ENCODE measurements at places on chromosomes 16 and 17. TPM values are rescaled to one million over a fixed set of nuclear protein-coding genes. Genes with fewer than 3 reads are reported as not detected.

The ALG1 gene
- 36.7 TPM for total RNA-seq

The CCL4 gene
- 16.5 TPM for total RNA-seq

GRCh38 chr16:17744921-17745572 lies 274.3 kb upstream of the XYLT1 start:
- no peak for DNase-seq

GRCh38 chr16:4924593-4925292 lies 12.2 kb downstream of the PPL start:
- no peak for DNase-seq

GRCh38 chr16:85123891-85124635 lies 11.8 kb upstream of the CIBAR2 start:
- DNase-seq: peak; percentile 64

- DNase-seq: no peak
Measured at GRCh38 chr16:5776876-5777275, 679.3 kb upstream of the EEF2KMT start.

DNA sequence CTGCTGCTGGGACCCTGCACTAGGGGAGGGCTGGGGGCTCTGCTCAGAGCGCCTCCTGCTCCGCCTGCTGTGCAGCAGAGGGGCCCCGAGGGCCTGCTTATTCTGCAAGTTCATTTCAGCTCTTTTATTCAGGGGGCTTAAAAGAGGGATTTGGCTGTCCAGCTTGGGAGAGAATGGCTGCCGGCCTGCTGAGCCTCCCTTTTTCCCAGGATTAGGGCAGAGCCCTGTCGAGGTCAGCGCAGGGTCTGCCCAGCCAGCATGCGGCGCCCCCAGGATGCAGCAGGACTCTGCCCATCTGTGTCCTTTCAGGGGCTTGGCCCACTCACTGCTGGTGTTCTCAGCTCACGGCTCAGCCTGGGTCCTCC lies 1.1 kb downstream of the SMIM5 start:
- no peak for DNase-seq

- no peak for DNase-seq
Measured at GRCh38 chr17:67058036-67058435, 13.7 kb downstream of the CACNG1 start.

The SLC6A4 gene
- 1.6 TPM for total RNA-seq
